ENCODE measurements at places on chromosomes 7 and 10.

GRCh38 chr7:68245688-68246087 is 1249.1 kb downstream of the TYW1 start:
- no peak for DNase-seq

- no peak for DNase-seq
Measured at GRCh38 chr7:29490094-29490607, 73.5 kb upstream of the PRR15 start.

GRCh38 chr10:82084904-82085303 is 209.9 kb downstream of the NRG3 start:
- DNase-seq: no peak

DNA sequence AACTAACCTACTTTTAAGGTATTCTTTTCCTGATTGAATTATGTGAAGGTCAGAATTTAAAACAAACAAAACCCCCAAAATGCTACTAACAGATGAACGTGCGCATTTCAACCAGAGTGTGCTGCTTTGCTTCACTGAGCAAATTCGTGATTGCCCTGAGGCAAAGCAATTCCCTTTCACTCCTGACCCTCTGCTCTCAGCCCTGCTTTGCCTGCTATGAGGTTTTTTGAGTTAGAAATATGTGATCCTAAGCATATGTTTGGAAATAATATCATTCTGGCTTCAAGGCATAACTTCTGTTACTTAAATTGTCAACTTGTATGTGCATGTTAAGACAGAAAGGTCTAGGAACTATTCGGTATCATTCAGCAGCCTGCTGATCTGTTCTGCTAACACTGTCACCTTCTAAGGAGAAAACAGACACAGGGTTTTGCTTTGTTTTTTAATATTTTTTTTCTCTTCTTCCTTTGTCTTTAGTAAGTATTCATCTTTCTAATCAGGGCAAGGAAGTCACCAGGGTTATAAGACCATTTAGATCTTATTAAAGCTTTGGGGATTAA is 124.2 kb downstream of the GNAT3 start:
- no peak for DNase-seq

GRCh38 chr7:1523208-1523607 is 7.3 kb upstream of the MAFK start:
- DNase-seq: no peak

GRCh38 chr7:40704172-40704571 is 569.4 kb downstream of the SUGCT start:
- no peak for DNase-seq

DNA sequence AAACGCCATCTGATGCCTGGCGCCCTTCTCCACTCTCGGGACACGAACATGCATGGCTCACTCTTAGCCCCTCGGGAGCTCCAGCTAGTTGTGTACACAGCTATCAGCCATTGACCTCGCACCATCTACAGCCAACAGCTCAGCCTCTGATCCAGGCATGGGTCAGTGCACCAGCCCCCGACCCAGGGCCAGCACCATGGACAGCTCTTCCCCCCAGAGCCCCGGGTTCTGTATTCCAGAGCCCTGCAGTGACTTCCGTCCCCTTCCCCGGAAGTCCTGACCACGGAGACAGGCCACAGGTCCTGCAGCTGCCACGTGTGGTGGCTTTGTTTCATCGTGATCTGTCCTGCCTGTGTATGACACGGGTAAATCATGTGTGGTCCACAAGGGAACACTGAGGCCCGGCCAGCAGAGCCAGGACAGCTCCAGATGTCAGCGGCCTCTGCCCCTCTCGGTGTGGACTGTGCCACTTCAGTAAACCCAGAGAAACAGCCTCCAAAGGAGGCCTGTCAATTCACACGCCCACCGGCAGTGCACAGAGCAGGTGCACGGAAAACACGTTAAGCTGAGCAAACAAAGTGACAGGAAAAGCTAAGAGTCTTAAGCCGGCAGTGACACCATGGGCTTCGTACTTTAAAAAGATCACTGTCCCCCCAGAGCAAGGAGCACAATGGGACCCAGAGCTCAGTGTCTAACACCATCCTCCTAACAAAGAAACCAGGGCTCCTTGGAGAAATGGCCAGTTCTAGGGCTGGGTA is 13.0 kb downstream of the STK32C start:
- no peak for DNase-seq

- DNase-seq: no peak
Measured at GRCh38 chr10:3623746-3624145, 161.3 kb downstream of the KLF6 start.

- DNase-seq: no peak
Measured at GRCh38 chr10:126497672-126498071, 109.4 kb upstream of the ADAM12 start.

GRCh38 chr7:6162650-6163366 is 109.6 kb downstream of the CYTH3 start:
- no peak for DNase-seq

- no peak for DNase-seq
Measured at GRCh38 chr10:42488416-42488815, 150.0 kb downstream of the ZNF33B start.

GRCh38 chr10:45044290-45044689 is 43.6 kb downstream of the ZNF22 start:
- DNase-seq: no peak

- DNase-seq: no peak
Measured at GRCh38 chr10:8054494-8055407, at the start of gene GATA3. Gene GATA3, plus strand, starts transcription at chr10:8054688. Its CDS starts 968 bp downstream, at chr10:8055656.
